ENCODE measurements at places on chromosomes 4 and X.

- DNase-seq: no peak
Measured at GRCh38 chrX:21509912-21510311, 135.7 kb downstream of the CNKSR2 start.

DNA sequence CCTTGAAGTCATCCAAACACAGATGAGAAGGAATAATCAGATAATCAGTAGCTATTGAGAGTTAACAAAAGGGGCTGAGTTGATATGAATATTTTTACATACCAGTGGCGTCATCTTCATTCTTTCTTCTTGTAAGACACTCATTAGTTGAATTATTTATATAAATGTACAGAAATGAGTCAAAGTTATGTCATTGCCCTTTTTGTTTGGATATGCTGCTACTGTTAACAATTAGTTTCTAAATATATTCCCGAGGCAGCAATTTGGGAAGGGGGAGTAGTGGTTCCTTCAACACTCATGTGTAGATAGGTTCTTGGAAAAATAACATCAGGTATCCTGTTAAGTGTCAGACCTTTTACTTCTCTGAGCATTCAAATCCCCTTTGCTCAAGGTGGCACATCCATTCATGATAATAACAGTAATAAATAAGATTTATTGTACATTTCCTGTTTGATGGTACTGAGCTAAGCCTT lies 436.6 kb downstream of the SPRY1 start:
- DNase-seq: no peak

DNA sequence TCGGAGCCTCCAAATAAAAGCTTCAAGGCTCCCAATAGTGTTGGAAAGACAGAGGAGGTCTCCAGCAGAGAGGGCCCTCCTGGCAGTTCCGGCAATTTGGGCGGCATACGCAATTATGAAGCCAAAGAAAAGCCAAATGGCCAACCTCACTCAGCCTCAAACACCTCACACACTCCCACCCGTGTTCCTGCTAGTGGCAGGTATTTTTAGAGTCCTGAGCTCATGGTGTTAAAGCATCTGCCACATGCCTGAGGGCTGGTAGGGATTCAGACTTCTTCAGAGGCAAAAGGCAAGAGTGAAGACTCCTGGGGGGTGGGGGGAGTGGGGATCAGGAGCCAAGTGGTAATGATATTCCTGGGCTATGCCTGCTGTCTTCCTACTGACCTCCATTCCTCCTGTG lies 7.4 kb downstream of the RAB33A start:
- no peak for DNase-seq

GRCh38 chr4:56750231-56750630 lies 69.1 kb upstream of the HOPX start:
- no peak for DNase-seq

DNA sequence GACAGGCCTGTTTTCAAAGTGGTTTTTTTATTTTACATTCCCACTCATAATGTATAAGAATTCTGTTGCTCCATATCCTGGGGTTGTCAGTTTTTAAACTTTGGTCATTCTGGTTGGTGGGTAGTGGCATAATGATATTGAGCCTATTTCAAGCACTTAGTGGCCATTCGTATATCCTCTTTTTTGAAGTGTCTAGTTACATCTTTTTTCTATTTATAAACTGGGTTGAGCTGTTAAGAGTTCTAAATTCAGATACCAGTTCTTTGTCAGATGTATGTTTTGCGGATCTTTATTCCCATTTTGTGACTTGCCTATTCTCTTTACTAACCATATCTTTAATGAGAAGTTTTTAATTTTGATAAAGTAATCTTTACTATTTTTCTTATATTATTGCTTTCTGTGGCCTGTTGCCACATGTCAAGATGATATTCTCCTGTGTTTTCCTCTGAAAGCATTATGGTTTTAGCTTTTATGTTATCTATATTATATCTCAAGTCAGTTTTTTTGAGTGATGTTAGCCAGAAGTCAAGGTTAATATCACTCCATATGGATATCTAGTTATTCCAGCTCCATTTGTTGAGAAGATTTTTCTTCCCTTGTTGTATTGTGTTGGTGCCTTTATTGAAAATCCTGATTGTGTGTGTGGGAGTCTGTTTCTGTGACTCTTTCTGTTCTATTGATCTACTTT lies 110.9 kb downstream of the FHIP1A start:
- no peak for DNase-seq

DNA sequence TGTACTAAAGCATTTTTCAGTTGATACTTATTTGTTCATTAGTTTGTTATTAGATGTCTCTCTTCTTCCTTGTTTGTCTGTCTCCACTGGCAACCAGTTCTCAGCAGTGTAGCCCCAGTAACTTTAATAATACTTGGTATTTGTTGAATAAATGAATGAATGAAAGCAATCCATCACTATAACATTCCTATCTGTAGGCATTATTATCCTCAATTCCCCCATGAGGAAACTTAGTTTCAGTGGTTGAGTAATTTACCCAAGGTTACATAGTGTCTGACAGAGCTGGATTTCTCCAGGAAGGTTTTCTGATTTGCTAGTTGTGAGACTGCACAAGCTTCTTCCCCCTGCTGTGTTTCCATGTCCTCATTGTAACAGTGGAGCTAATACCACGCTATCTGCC lies 27.8 kb upstream of the MAOB start:
- DNase-seq: no peak

DNA sequence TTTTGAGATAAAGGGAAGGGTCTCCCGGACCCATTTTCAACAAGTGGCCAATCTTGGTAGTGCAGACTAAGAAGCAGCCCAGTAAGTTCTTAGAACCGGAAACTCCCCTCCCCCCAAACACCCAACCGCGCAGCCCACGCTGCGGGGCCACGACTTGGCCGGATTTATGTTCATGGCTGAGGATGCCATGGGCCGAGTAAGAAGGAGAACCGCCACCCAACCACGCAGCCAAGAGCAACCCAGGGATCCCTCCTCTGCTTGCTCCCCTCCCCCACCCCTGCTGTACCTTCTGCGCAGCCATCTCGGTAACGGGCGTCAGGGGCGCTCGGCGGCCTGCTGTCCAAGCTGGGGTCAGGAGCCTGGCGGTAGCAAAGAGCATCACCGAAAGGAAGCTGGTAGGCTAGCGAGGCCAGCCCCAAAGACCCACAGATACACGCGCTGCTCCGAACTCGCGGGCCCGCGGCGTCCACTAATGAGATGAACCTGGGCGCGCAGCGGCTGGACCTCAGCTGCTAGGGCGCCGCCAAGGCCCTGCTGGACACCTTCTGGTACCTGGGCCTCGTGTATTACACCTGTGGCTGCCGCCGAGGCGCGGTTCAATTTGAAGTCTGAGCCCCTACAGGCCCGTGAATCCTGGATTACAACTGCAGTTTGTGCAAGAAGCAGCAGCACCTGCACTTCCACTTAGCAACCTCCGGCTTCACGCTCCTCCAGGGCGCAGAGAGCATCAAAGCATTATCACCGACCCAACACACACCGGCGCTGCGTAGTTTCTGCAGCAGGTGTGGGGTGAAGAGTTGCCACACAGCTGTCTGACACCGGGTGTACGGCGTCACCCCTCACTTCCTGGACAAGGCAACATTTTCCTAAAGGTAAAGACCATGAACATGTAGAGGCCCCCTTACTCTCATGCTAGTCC lies 63.4 kb downstream of the NUDT10 start:
- DNase-seq: peak; percentile 78

Data from T-helper 2 cell (primary cell).